ENCODE measurements at places on chromosomes 16 and 17. TPM values are rescaled to one million over a fixed set of nuclear protein-coding genes. Genes with fewer than 3 reads are reported as not detected.

The CRISPLD2 gene
- 4.5 TPM for total RNA-seq

The TEKT5 gene
- total RNA-seq: 2.1 TPM

The KRTAP4-4 gene
- not detected for total RNA-seq

The PARD6A gene
- total RNA-seq: 3.4 TPM

The NOG gene
- total RNA-seq: 0.13 TPM

The ITGA3 gene
- total RNA-seq: 2.7 TPM

The PKMYT1 gene
- total RNA-seq: 0.98 TPM

The TP53TG3F gene
- total RNA-seq: not detected

The KRT36 gene
- not detected for total RNA-seq

The MEOX1 gene
- not detected for total RNA-seq

The ZG16 gene
- 1.3 TPM for total RNA-seq

The SOCS1 gene
- total RNA-seq: 0.91 TPM

The PRRT2 gene
- 0.33 TPM for total RNA-seq

The EVPL gene
- 0.53 TPM for total RNA-seq

The IL21R gene
- total RNA-seq: 0.33 TPM

The PRSS36 gene
- total RNA-seq: 1.5 TPM

The ATP2A1 gene
- total RNA-seq: 1.4 TPM

The CDC6 gene
- total RNA-seq: 1.5 TPM

The CYTH1 gene
- 32.1 TPM for total RNA-seq

The EPX gene
- total RNA-seq: not detected

The KRTAP1-1 gene
- total RNA-seq: not detected

The CWC25 gene
- total RNA-seq: 11.2 TPM

The ICAM2 gene
- total RNA-seq: 5.3 TPM

The CCL18 gene
- 0.33 TPM for total RNA-seq

The TPPP3 gene
- 0.40 TPM for total RNA-seq

The NPIPA7 gene
- total RNA-seq: 2.4 TPM

The CCL1 gene
- total RNA-seq: not detected

The UBALD1 gene
- total RNA-seq: 19.1 TPM

The SRP68 gene
- 30.8 TPM for total RNA-seq

The NUTF2 gene
- total RNA-seq: 23.2 TPM

The PNMT gene
- total RNA-seq: 0.45 TPM

The ATP1B2 gene
- total RNA-seq: 1.3 TPM

The PRR14 gene
- total RNA-seq: 24.2 TPM

The CPNE7 gene
- 0.88 TPM for total RNA-seq

The RND2 gene
- total RNA-seq: 3.6 TPM

The CARHSP1 gene
- 62.5 TPM for total RNA-seq

The ERN2 gene
- 0.05 TPM for total RNA-seq

The GDPD3 gene
- total RNA-seq: 1.4 TPM
